ENCODE measurements at places on chromosomes 2 and 18. TPM values are rescaled to one million over a fixed set of nuclear protein-coding genes. Genes with fewer than 3 reads are reported as not detected.

GRCh38 chr2:74915743-74916142, 42.7 kb upstream of the POLE4 start:
- no peak for DNase-seq

GRCh38 chr2:100285691-100286090, 36.6 kb downstream of the LONRF2 start:
- DNase-seq = no peak

Gene SP140
- total RNA-seq = 55.1 TPM

Gene TMEM200C
- not detected for total RNA-seq

Gene REEP1
- not detected for total RNA-seq

Data from CD4-positive, alpha-beta T cell (primary cell).